IMR-90 (cell line): ENCODE measurements at places on chromosomes 2 and 18. TPM values are rescaled to one million over a fixed set of nuclear protein-coding genes. Genes with fewer than 3 reads are reported as not detected.
A peak's percentile ranks its signal among the peaks of the same experiment; 100 is the strongest.

Gene CRYGD
- not detected in 2 replicates for polyA plus RNA-seq

Gene SEC11C
- polyA plus RNA-seq, result 11.9 and 14.4 TPM in 2 replicates

Gene GREB1L
- 0.01 and 0.02 TPM in 2 replicates for polyA plus RNA-seq

Gene MROH2A
- not detected in 2 replicates for polyA plus RNA-seq

Gene CPSF3
- polyA plus RNA-seq, result 24.7 and 29.2 TPM in 2 replicates

Gene HAAO
- 0.05 and 0.09 TPM in 2 replicates for polyA plus RNA-seq

Gene EGR4
- not detected in 2 replicates for polyA plus RNA-seq

Gene ACOXL
- not detected in 2 replicates for polyA plus RNA-seq

Gene PTPN2
- 10.9 and 13.2 TPM in 2 replicates for polyA plus RNA-seq

Gene PID1
- 1.1 and 1.9 TPM in 2 replicates for polyA plus RNA-seq

Gene UGT1A10
- polyA plus RNA-seq, result not detected in 2 replicates

Gene HJURP
- 26.5 and 27.1 TPM in 2 replicates for polyA plus RNA-seq

DNA sequence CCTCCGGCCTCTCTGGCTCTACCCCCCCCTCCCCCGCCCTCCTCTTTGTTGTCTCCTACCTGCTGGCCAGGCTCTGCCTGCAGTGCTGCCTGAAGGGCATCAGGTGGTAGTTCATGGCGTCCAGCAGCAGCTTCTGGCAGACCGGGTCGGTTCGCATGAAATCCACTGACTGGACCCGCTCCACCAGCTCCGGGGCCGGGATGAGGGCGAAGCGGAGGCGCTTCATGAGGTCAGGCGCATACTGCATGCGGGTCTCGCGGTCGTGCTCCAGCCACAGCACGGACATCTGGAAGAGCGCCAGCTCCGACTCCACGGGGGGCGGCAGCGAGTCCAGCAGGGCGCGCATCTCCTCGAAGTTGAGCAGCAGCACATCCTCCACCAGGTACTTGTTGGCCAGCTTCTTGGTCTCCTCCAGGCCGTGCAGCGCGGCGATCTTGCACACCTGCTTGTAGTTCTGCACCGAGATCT is 3.2 kb downstream of the KLHL14 start:
- DNase-seq, result no peak

DNA sequence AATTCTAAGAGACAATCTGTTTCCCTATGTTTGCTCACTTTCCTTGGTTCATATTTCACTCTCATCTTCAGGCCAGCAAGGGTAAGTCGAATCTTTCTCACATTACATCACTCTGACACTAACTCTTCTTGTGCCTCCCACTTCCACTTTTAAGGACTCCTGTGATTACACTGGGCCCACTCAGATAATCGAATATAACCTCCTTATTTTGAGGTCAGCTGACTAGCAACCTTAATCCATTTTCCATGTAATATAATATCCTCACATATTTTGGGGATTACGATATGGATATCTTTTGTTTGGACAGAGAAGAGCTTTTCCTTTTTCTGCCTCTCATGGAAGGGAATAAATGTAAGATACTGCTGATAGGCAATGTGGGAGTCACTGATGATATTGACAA is 2015.7 kb upstream of the LRRTM1 start:
- DNase-seq, result no peak

DNA sequence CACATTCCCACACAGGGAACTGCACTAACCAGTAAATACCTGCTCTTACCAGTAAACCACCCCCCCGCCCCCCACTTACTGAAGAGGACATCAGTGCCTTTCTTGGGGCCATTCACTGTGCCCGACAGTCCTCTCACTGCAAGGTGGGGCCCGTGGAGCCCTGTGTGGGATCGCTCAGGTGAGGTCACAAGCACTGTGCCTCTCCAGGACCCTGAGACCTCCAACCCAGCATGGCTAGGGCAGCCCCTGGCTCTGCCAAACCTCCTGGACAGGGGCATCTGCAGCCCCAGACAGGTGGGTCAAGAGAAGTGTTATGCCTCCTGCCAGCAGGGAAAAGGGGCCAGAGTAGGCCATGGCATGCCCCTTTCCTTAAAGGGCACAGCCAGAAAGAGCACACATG is 6.7 kb upstream of the NEURL3 start:
- no peak for DNase-seq

DNA sequence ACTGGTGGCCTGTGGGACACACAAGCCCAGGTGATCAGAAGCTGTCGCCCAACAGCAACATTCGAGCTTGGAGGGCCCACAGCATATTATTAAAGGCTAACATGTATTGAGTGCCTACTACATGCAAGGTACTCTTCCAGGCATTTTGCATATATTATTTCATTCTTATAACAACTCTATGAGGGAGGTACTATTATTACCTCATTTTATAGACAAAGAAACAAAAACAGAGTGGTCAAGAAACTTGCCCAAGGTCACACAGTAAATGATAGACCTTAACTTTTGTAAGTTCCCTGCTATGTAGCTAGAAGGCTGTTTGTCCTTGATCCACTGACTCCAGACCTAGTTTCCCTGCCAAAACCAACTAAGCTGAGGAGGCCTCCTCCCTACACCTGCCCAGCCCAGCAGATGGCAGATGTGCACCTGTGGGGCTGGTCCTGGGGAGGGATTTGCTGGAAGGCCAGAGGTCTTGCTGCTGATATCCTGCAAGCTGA is 35.7 kb downstream of the KANSL3 start:
- no peak for DNase-seq

GRCh38 chr2:213420828-213421385 is 136.6 kb downstream of the SPAG16 start:
- DNase-seq, result no peak

- DNase-seq, result no peak
Measured at GRCh38 chr2:237319887-237320286, 94.1 kb downstream of the COL6A3 start.

- DNase-seq, result no peak
Measured at GRCh38 chr2:224400886-224401632, 848 bp downstream of the FAM124B start.

DNA sequence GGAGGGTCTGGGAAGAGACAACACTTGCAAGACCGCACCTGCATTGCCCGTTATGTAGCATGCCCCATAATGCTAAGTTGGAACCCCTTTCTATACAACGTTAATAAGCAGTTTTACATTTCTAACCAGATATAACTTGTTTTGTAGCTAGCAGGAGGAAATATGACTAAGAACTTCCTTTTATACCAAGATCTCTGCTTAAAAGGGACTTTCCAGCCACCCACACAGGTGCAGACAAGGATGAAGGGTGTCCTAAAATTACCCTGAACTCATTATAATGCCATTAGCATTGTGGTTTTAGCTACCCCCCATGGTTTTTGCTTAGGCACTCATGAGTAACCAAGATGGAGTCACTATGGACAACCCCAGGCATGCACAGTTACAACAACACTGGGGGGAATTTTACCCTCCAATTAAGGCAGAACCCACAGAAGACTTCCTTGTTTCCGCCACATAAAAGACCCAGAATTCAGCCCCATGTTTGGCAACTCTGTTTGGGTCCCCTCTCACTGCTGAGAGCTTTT is 362.8 kb downstream of the CBLN2 start:
- no peak for DNase-seq

GRCh38 chr2:63699549-63699839 is 110.7 kb downstream of the MDH1 start:
- peak; percentile 7 for DNase-seq

DNA sequence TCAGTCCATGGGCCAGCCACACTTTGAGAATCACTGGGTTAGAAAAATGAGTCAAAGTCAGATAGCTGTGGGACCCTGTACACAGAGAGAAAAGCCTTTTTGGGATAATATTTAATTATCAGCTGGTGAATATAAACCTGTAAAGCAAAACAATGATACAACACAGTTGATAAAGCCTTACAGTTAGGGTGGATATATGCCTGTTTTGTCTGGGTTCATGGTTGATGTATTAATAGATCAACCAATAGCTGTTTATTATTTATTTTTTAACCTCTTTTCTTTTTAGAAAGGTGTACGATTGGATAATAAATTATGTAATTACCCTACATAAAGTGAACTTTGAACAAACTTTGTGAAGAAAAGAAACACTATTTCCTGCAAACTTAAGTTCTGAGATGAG is 145.6 kb downstream of the TDRD15 start:
- DNase-seq, result no peak

DNA sequence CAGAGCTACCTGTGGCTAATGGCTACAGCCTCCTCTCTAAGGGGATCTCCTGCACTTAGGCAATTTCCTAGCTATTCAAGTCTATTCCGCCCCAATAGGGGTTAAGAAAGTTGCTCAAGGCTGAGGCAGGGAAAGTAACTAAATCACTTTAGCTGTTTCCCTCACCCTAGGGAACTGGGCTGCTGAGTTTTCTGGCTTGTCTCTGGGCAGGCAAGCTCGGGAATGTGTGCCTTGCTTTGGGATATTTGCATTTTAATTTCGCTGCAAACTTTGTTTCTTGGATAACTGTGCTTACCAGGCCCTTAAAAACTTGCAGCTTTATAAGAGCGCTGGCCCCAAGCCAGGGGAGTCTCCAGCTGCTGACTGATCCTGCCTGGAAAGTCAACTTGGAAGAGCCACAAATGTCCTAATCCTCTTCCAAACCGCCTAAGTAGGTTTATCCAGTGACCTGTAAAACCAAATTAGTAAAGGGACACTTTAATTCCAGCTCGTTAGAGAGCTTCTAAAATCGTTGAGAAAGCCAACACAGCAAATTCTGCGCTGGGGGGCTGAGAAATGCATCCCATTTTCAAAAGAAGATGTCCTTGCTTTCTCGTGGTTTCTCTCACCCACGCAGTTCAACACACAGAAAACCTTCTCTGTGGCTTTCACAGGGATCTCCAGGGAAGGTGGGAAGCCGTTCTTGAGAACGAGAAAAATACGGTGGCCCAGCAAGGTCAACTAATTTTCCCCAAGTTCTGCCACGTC is 59.5 kb upstream of the SP3 start:
- peak; percentile 80 for DNase-seq

DNA sequence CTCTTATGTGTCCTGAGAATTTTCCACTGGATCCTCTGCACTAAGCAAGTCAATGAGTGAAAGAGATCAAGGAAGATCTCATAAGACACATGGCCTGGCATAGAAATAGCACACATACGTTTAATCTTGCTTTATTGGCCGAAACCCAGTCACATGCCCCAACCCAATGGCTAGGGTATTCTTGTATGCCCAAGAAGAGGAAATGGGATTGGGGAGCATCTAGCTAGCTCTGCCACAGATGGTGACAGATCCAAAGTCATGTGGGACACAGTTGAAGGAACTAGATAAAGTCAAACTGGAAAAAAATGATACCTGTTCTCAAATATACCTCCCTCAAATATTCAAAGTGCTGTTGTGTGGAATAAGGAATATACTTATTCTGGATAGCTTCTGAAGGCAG is 74.7 kb downstream of the CD28 start:
- DNase-seq, result no peak

DNA sequence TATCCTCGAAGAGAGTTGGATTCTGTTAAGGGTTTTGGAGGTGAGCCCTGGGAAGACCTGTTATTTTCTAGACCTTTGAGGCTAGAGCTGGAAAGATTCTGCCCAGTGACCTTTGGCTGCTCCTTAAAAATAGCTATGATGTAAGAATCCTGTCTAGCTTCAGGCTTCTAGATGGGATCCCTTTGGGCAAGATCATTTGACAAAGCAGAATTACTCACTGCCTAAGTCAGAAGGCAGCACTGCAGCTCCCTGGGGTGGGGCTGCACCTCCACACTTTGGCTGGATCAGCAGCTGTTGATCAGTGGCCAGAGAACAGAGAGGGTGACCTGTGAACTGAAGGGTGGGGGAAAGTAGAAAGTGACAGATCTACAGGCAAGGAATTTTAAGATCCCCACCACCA is 103.8 kb downstream of the ASAP2 start:
- DNase-seq, result peak; percentile 82

GRCh38 chr2:2879781-2880180 is 497.8 kb downstream of the EIPR1 start:
- DNase-seq, result no peak

- DNase-seq, result no peak
Measured at GRCh38 chr2:109689973-109690372, 75.8 kb downstream of the SOWAHC start.

DNA sequence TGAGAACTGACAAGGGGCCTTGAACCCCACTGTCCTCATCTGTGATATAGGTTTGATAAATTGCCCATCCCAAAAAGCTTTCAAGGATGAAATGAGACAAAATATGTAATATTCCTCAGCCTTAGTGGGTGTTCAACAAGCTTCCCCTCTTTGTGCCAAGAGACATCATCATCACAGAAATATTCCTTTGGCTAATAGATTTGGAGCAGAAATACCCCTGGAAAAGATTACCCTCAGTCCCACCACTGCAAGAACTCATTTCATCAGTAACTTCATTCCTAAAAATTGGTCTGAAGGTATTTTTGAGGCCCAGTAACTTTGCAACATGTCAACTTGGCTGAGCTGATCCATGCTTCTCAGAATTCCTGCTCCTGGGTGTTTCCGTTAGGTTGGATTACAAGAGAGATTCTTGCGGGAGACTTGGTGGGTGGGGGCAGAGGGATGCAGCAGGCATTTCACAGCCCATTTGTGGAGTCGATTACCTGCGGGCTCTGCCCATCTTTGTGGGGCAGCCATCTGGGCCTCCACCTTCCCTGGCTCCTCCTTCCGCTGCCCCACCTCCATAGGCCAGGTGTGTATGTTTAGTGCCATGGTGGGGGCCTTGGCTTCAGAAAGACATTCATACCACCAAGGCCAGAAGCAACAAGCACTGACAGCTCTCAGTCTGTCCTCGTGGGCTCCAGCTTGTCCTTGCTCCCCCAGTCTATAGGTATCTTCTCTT is 263.9 kb downstream of the GLI2 start:
- no peak for DNase-seq

- peak; percentile 22 for DNase-seq
Measured at GRCh38 chr2:206561962-206562361, 80.3 kb upstream of the FAM237A start.

- no peak for DNase-seq
Measured at GRCh38 chr2:30371028-30371689, 75.9 kb upstream of the LCLAT1 start.

- DNase-seq, result no peak
Measured at GRCh38 chr2:228503731-228504130, 322.2 kb upstream of the SPHKAP start.

DNA sequence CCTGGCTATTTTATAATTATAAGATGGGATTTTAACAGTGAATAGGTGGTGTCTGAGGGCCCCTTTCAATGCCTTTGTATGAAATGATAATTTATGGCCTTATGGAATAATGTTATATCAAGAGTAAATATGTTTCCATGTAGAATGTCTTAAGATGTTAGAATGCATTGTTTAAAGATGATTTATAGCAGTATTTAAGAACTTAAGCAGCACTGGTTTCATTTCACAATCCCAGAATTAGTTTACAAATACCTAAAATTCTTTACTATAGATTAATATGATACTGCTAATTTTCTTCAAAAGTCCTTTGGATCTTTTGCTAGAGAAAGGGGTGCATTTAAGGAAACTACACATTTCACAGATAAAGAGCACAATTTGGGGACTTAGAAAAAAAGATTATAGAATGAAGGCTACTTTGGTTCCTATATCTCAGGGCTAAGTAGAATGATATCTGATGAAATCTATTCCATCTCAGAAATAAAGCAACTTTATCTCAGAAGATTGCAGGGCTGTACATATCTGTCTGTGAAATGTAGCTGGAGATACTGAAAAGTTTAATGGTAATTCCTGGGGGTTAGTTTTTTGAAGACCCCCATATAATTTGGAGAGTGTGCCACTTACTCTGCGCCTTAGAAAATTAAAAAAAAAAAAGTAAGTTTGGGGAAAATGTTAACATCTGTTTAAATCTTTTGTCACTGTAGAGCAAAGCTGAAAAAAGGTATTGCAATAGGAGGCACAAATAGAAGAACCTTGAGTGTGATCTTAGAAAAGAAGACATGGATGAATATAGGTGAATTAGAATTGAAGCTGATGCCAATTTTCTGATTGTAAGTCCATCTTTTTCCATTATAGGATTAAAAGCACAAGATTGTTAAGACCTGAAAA is 123.4 kb downstream of the GULP1 start:
- DNase-seq, result peak; percentile 27
